ENCODE measurements at places on chromosomes 1 and 21. TPM values are rescaled to one million over a fixed set of nuclear protein-coding genes. Genes with fewer than 3 reads are reported as not detected.

NLRP3 gene
- total RNA-seq, result 2.6 TPM

DNA sequence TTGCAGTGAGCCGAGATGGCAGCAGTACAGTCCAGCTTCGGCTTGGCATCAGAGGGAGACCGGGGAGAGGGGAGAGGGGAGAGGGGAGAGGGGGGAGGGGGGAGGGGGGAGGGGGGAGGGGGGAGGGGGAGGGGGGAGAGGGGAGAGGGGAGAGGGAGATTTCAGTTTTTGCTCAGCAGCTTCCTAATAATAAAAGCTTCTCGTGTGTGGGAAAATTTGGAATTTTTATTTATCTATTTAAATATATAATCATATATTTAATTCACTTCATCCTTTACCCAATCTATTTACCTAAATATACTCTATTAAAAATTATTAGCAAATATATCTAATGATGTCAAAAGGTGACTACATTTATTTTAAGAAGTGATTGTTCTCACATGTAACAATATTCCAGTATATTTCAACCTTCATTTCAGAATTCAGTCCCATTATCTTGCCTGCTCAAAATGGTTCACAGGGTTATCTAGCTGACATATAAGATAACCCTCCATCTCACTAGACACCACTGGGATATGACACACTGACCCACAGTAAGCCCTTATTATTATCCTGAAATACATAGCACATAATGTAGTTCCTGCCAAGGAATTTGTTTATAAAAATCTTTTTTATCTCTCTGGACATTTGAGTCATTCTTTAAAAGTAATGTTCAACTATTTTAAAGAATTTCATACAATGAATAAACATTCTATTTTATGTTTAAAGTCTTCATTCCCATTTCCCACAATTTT, 105.9 kb downstream of the GPATCH2 start:
- H3K36me3 ChIP-seq, result no peaks in the 10 kb centered on the region
- DNase-seq, result no peak
- H3K4me3 ChIP-seq, result no peak overlapping the region

DNA sequence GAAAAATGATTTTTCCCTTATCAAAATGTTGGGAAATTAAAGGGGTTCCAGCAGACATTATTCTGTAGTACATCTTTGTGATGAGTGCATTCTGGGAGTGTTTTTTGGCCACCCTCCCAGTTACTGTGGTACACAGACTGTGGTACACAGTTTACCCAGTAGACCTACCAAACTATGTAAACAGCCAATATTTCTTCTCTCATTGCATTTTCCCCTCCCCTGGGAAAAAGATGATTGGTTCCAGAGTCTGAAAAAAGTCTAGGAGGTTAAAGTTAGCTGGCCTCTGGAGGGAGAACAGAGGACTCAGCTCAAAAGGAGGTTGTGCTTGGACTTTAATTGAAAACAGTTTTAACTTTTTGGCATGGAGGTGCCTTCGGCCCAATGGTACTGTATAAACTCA, 42.5 kb downstream of the PGM1 start:
- H3K36me3 ChIP-seq, result peaks cover 27% of the 10 kb centered on the region
- no peak overlapping the region for H3K27ac ChIP-seq
- peaks cover 4% of the 10 kb centered on the region for H3K4me1 ChIP-seq
- no peaks in the 10 kb centered on the region for H3K27me3 ChIP-seq

GRCh38 chr1:185498207-185498606, 181.2 kb upstream of the IVNS1ABP start:
- DNase-seq, result no peak
- no peak overlapping the region for H3K4me3 ChIP-seq

GJA9 gene
- not detected for total RNA-seq

GRCh38 chr1:19229229-19229628, 19.2 kb upstream of the UBR4 start:
- H3K4me3 ChIP-seq, result no peak overlapping the region
- no peak for DNase-seq
- peaks cover 24% of the 10 kb centered on the region for H3K36me3 ChIP-seq

DNA sequence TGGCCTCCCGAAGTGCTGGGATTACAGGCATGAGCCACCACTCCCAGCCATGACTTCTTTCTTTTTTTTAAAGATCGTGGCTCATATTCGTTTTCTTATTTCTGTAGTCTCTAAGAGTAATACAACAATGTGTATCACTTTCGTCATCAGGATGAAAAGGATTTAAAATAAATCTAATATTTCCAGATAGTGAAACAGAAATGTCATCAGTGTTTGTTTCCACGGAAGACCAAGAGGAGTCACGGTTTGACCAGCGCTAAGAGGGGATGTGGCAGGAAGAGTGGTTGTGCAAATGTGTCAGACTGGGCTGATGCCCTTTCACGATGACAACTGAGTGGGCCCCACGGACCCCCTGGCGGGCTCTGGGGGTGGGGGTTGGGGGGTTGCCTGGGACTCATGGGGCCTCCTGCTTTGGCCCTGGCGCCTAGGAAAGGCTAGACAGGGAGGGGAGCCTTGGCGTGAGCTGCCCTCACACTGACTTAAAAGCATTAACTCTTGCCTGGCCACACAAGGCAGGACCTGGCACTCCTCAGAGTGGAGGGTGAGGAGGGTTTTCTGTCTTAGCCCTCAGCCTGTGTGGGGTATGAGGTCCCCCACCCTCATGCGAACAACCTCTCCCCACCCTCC, 8.4 kb downstream of the SOX13 start:
- H3K27ac ChIP-seq, result peak overlapping the region; percentile 92
- H3K4me1 ChIP-seq, result peaks cover 95% of the 10 kb centered on the region
- no peaks in the 10 kb centered on the region for H3K36me3 ChIP-seq
- no peaks in the 10 kb centered on the region for H3K27me3 ChIP-seq
- peak; percentile 50 for DNase-seq
